HFFc6 (cell line): ENCODE measurements at places on chromosomes 5 and 9.

- no peak overlapping the region for H3K27ac ChIP-seq
- H3K27me3 ChIP-seq = peaks cover 35% of the 10 kb centered on the region
- no peak overlapping the region for H3K4me3 ChIP-seq
- no peak for DNase-seq
Observed at GRCh38 chr5:97101189-97101910, 41.1 kb downstream of the LIX1 start.

GRCh38 chr5:17694914-17695313, 60.7 kb downstream of the TAF11L14 start:
- H3K4me3 ChIP-seq = no peak overlapping the region
- no peak for DNase-seq
- H3K27me3 ChIP-seq = no peaks in the 10 kb centered on the region; the same call in 1 of the 2 replicates
- no peaks in the 10 kb centered on the region for H3K4me1 ChIP-seq
- H3K27ac ChIP-seq = no peak overlapping the region

DNA sequence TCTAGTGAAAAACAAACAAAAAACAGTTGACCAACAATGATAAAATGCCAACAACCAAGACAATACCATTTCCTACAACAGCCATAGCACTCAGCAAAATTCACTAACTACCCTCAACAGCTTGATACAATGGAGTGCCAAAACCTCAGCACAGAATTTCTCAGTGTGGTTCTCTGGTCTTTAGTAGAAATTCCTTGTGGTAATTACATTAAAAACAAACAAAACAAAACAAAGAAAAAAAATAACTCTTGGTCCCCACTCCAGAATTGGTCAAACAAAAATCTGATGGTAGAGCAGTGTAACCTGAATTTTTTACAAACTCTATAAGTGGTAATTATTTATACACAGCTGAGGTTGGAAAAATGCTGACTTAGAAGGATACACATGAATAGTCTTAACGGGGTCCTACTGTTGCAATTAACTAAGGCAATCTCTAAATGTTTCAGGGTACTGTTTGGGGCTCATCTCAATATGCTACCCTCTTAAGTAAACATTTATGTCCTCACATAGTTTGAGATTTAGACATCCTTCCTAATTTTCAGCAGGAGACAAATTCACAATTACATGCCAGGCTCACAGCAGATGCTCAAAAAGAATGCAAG, 13.8 kb downstream of the CSNK1A1 start:
- H3K4me1 ChIP-seq = peaks cover 66% of the 10 kb centered on the region
- H3K27ac ChIP-seq = peak overlapping the region; percentile 42; the same call in 1 of the 2 replicates
- peaks cover 33% of the 10 kb centered on the region for H3K36me3 ChIP-seq
- DNase-seq = no peak

DNA sequence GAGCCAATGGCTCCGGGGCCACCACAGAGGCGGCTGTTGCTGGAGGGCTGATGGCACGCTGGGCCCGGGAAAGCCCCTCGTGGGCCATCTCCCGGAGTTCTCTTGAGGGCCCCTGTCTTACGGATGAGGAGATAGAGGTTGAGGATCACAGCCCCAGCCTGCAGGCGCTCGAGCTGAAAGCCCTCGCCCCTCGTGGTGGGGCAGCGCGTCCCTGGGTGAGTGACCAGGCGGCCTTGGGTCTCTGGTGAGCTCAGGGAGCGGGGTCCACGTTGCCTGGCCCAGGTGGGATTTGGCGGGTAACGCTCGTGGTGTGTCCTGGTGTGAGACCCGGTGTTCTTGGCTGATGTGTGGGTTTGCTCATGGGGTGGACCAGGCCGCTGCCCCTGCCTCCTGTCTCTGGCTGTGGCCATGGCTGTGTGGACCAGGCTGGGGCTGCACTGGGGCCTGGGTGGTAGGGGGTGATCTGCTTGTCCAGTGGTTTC, 38.9 kb downstream of the RXRA start:
- no peaks in the 10 kb centered on the region for H3K36me3 ChIP-seq
- peaks cover 2% of the 10 kb centered on the region; the same call in 1 of the 2 replicates for H3K27me3 ChIP-seq
- H3K4me1 ChIP-seq = peaks cover 21% of the 10 kb centered on the region
- H3K4me3 ChIP-seq = no peak overlapping the region

- peaks cover 27% of the 10 kb centered on the region for H3K27me3 ChIP-seq
- no peak overlapping the region for H3K4me3 ChIP-seq
- no peaks in the 10 kb centered on the region for H3K4me1 ChIP-seq
- no peak for DNase-seq
- no peak overlapping the region for H3K27ac ChIP-seq
Observed at GRCh38 chr5:173217626-173218397, 17.2 kb downstream of the NKX2-5 start.

GRCh38 chr9:69455311-69455710, 130.3 kb downstream of the ENTREP1 start:
- H3K36me3 ChIP-seq = peaks cover 12% of the 10 kb centered on the region
- H3K27me3 ChIP-seq = no peaks in the 10 kb centered on the region
- no peak for DNase-seq
- H3K4me3 ChIP-seq = no peak overlapping the region
- peaks cover 7% of the 10 kb centered on the region; the same call in 1 of the 2 replicates for H3K4me1 ChIP-seq
- no peak overlapping the region for H3K27ac ChIP-seq

- DNase-seq = peak; percentile 27
- H3K36me3 ChIP-seq = 0 out of 2 replicates have a peak, but pooled peaks cover 7% of the 10 kb centered on the region
- peak overlapping the region; percentile 4; the same call in 1 of the 2 replicates for H3K27ac ChIP-seq
- no peak overlapping the region for H3K4me3 ChIP-seq
Observed at GRCh38 chr9:112421771-112422222, 41.9 kb downstream of the HSDL2 start.

DNA sequence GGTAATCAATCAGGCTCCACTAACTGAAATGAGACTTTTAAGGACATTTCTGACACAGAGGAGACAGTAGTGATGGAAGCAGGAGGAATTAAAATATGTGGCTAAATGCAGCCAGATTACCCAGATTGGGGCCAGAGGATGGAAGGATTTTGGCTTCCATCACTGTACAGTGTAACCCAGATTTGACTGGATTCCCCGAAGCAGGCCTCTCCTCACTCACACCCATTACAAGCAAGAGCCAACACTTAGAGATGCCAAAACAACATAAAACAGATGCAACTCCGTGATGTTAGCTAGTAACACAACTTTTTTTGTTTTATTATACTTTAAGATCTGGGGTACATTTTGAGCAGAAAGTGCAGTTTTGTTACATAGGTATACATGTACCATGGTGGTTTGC, 17.6 kb downstream of the TEK start:
- no peak overlapping the region for H3K27ac ChIP-seq
- H3K27me3 ChIP-seq = no peaks in the 10 kb centered on the region; the same call in 1 of the 2 replicates
- H3K36me3 ChIP-seq = no peaks in the 10 kb centered on the region; the same call in 1 of the 2 replicates
- no peak overlapping the region for H3K4me3 ChIP-seq

DNA sequence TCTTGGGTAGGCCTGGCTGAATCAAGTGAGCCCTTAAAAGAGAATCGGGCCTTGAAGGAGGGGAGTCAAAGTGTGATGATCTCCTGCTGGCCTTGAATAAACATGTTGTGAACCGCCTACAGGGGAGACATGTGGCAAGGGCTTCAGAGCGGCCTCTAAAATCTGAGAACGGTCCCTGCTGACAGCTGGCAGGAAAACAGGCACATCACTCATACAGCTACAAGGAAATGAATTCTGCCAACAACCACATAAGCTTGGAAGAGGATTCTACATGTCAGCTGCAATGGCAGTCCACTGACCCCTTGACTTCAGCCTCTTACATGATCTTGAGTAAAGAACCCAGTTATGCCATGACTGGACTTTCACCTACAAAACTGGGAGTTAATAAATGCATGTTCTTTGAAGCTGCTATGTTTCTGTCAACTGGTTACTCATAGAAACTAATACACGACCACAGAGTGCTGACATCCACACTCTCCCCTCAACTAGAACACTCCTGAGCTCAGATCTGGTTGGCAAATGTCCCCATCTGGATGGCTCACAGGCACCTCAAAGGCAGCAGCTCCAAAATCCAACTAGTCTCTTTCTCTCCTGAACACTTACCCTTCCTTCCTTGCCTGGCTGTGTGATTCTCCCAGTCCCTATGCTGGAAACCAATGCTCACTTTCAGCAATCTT, 333.1 kb downstream of the ASTN2 start:
- H3K36me3 ChIP-seq = no peaks in the 10 kb centered on the region
- no peak for DNase-seq
- H3K4me3 ChIP-seq = no peak overlapping the region
- H3K4me1 ChIP-seq = no peaks in the 10 kb centered on the region

DNA sequence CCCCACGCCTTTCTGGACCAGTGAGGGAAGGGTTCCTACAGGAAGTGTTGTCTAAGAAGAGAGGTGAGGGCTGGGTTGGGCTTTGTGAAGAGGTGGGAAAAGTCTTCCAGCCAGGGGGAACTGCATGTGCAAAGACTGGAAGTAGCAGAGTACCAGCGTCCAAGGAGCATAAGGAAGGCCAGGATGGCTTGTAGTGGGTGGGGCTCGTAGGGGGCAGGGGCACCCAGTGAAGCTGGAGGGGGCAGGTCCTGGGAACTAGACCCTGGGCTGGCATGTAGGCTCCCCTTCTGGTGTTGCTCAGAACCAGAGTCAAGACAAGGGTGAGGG, 20.4 kb downstream of the PRRX2 start:
- H3K27me3 ChIP-seq = no peaks in the 10 kb centered on the region; the same call in 1 of the 2 replicates
- peak overlapping the region; percentile 81 for H3K27ac ChIP-seq
- DNase-seq = no peak
- no peaks in the 10 kb centered on the region for H3K36me3 ChIP-seq
- H3K4me1 ChIP-seq = peaks cover 25% of the 10 kb centered on the region
- peak overlapping the region; percentile 59 for H3K4me3 ChIP-seq

DNA sequence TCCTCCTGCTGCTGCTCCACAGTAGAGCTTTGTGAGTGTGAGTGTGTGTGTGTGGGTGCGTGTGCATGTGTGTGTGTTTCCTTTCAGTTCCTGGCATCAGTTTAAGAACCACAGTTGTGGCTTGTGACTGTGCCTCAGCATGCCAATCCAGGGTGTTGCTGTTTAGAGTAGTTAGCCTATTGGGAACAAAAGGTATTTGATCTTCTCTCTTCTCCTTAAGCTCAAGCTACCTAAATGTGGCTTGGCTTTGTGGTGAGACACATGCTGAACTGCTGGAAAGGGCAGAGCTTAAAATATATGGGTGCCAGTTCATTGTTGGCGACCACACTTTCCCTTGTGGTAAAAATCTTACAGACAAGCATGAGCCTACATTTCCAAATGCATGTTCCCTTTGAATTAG, 116.6 kb upstream of the BNC2 start:
- no peaks in the 10 kb centered on the region for H3K36me3 ChIP-seq
- DNase-seq = peak; percentile 70
- peaks cover 2% of the 10 kb centered on the region; the same call in 1 of the 2 replicates for H3K27me3 ChIP-seq
- H3K4me1 ChIP-seq = peaks cover 35% of the 10 kb centered on the region
- H3K4me3 ChIP-seq = peak overlapping the region; percentile 62; the same call in 1 of the 2 replicates

DNA sequence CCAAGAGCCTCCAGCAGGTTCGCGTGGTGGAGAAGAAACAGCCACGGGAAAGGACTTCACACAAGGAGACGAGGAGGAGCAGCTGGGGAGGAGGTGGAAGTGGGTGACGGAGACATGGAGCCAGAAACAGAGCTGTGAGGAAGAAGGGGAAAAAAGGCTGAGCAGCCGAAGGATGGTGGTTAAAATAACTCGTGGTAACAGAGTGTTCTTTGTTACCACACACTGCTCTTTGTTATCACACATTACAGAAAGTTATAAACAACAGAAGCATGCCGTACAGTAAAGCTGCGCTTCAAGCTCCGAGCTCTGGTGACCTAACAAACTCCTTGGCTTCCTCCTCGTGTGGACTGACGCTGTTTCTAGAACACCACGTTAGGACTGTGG, 215.4 kb downstream of the GLIS3 start:
- peak overlapping the region; percentile 90 for H3K27ac ChIP-seq
- no peaks in the 10 kb centered on the region; the same call in 1 of the 2 replicates for H3K27me3 ChIP-seq
- peaks cover 70% of the 10 kb centered on the region for H3K4me1 ChIP-seq

DNA sequence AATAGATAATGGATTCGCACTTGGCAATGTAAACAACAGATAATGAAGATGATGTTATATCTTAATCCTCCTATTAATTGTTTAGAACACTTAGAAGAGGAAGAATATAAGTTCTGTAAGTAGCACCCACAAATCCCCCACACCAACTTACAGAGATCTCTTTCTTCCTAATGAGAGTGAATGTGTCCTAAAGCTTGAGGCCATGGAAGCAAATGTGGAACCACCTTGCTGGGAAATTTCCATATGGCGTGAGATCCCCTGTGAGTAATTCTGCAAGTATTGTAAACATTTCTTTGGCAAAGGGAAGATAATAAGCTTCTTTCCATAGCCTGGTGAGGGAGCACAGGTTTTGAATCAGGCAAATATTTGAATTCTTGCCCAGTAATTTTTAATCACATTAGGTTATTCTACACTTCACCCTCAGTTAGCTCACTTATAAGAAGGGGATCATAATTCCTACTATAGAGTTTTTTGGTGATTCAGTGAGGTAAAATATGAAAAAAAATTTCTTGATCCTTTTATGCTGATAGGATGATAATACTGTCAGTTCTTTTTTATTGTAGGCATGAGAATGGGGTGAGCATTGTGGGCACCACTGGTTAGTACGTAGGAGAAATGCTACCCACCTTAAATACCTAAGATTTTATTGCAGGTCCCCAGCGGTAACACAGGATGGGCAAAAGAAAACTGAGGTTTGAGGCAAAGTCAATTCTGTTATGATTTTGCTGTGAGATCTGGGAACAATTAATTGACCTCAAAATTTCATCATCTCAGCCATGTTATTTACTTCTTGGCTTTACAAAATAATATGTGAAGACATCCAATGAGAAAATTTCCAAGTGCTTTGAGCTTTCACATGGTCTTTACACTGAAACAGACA, 574.8 kb downstream of the PSAT1 start:
- H3K4me3 ChIP-seq = peak overlapping the region; percentile 46; the same call in 1 of the 2 replicates
- peak; percentile 89 for DNase-seq
- H3K27me3 ChIP-seq = no peaks in the 10 kb centered on the region; the same call in 1 of the 2 replicates

- H3K4me1 ChIP-seq = no peaks in the 10 kb centered on the region
- DNase-seq = no peak
- peaks cover 5% of the 10 kb centered on the region for H3K27me3 ChIP-seq
- no peak overlapping the region for H3K27ac ChIP-seq
- H3K36me3 ChIP-seq = no peaks in the 10 kb centered on the region
- H3K4me3 ChIP-seq = no peak overlapping the region
Observed at GRCh38 chr5:74342948-74343682, 297.4 kb downstream of the ENC1 start.

DNA sequence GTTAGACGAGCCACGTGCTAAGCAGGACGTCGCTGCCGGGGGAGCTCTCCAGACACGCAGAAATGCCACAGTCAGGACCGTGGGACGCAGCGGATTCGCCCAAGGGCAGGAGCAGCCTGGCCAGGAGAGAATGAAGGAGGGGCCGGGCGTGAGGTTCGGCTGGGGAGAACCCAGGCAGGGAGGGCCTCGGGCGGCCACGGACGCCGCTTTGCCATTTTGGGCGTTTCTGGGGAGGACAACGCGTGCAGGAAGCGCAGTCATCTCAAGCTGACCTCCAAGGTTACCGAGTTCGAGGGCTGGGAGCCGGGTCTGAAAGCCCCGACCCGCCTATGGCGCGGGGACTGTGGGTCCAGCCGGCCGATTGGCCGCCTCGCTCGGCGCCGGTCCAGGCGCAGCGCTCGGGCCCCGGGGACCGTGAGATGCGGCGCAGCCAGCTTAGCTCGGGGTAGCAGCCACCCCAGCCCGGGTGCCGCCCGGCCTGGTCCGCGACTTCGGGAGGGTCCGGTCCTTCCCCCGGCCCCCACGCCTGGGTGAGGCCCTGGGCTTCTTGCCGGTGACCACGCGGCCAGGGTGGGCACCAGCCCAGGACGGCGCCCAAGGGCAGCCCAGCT, 760 bp upstream of the MAN1B1 start:
- H3K4me3 ChIP-seq = peak overlapping the region; percentile 87
- H3K36me3 ChIP-seq = peaks cover 4% of the 10 kb centered on the region; the same call in 1 of the 2 replicates
- peaks cover 59% of the 10 kb centered on the region for H3K4me1 ChIP-seq
- H3K27ac ChIP-seq = peak overlapping the region; percentile 97
